ENCODE measurements at places on chromosomes 4 and X. TPM values are rescaled to one million over a fixed set of nuclear protein-coding genes. Genes with fewer than 3 reads are reported as not detected.

Gene IGSF1
- not detected for total RNA-seq

Gene ZNF81
- total RNA-seq = 6.4 TPM

Gene GABRB1
- not detected for total RNA-seq

Gene F8A2
- not detected for total RNA-seq

Gene TLR10
- not detected for total RNA-seq

Gene SMPX
- not detected for total RNA-seq

Gene ZNF630
- 1.7 TPM for total RNA-seq

Gene CCKAR
- not detected for total RNA-seq

Gene TEX11
- total RNA-seq = not detected

Gene TLL1
- total RNA-seq = not detected

Gene PPARGC1A
- total RNA-seq = not detected

Gene SSX4B
- total RNA-seq = not detected

Gene FREM3
- not detected for total RNA-seq

Gene PDGFRA
- total RNA-seq = not detected

Gene CT45A1
- not detected for total RNA-seq

Gene PRR32
- total RNA-seq = not detected

Gene CENPVL1
- not detected for total RNA-seq

Measured in activated CD4-positive, alpha-beta T cell treated with anti-CD3 and anti-CD28 coated beads for 36 hours (primary cell).